Erythroblast (primary cell): ENCODE measurements at places on chromosomes 2 and 18.
A peak's percentile ranks its signal among the peaks of the same experiment; 100 is the strongest.

DNA sequence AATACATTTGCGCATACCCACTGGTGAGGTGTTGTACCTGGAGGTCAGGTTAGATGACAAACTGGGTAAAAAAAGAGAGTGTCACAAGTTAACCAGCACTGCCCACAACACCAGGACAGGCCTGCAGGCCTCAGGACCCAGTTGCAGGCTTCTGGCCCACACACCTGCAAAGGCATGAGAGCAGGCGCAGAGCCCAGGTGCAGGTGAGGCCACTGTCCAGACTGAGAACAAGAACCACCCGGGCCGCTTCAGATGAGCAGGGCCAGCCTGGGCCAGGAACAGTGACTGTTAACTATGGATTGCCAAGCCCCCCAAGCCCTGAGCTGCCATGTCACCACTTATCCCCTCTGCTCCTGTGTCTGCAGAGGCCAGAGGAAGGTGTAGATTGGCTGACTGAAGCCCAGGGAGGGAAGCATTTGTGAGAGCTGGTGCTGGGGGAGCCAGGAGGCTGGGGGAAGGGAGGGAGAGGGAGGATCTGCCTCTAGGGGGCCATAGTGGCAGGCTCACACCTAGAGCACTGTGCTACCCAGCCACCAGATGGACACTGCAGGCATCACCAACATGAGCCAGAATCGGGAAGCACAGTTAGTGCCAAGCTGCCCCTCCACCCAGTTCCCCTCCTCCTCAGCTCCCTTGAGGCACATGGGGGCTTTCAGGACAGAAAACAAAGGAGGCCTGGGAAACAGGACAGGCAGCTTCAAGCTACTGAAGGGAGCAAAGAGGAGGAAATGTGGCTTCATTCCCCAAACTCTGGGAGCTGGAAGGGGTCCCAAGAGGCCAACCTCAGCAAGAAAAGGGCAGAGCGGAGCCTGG, 35.4 kb downstream of the SFXN5 start:
- DNase-seq: peak; percentile 21

GRCh38 chr2:182456784-182457183, 29.9 kb upstream of the PDE1A start:
- no peak for DNase-seq

DNA sequence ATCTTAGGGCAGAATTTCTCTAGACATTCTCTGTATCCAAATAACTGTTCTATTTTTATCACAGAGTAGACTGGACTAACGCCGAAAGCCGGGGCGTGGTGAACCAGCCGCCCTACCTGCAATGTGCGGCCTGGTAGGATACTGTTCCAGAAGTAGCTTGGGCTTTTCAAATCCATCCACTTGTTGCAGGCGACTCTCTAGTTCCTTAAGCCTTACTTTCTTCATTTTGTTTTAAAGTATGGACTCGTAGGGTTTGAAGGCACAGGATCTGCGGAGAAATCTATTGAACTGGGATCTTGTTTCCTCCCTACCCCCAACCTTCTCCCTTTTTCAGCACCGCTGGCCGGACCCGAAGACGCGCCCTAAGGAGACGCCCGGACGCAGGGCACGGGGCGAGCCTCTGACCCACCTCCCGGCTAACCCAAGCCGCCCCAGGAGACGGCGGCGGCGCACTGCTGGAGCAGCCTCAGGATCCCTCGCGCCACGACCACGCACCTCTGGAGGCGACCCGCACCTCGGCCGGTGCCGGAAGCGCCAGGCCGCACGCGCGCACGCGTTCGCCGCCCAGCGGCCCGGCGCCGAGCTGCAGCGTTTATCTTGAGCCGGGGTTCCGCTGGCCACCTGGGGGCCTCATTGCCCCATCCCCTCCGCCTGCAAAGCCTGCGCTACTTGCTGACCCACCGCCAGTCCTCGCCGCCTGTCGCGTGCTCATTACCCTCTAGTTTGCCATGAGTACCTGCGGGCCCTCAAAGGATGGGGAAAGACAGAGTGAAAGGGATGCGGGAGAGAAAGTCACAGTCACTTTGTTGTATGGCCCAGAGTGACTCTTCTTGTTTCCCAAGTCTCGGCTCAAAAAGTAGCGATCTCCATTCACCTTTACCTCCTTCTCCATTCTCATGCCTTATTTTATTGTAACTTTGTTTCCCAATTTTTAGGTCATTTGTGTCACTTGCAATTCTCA, at the start of gene METTL5:
Gene METTL5 (minus strand): TSS at position 533 of the 961 bp plus-strand sequence. CDS start 308 bp downstream, at position 225.
- DNase-seq: peak; percentile 92

GRCh38 chr2:237134321-237135230, 48.9 kb downstream of the COPS8 start:
- DNase-seq: no peak

DNA sequence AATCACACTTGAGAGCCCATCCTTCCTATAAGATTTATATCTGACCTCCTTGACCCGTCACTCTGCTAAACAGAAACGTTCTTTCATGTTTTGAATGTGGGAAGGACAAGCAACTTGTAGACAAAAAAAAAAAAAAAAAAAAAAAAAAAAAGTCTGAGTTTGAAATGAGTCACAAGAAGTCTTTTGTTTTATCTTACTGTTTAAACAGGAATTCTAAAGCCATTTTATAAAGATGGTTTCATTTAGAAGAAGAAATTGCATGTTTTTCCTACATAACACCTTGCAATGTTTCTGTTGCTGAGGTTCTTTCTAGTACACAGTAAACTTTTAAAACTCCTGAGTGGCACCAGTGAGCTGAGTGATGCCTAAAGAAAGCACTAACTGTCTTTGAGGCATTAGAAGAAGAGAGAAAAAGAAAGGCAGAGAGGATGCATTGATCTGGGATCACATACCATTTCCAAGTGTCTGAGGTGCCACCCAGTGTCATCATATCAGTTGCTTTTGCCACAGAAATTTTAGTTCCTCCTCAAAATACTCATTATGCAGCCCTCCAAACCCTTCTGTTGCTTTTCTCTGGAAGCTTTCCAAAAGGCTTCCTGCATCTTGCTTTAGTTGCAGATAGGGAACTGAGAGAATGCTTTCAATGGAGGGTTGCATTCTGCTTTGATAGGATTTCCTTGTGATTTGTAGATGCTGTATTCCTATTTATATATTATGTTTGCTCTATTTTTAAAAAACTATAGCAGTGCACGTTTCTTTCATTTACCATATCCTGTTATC, 69.1 kb downstream of the ACVR2A start:
- no peak for DNase-seq

- no peak for DNase-seq
Measured at GRCh38 chr2:236211296-236211695, 43.1 kb upstream of the GBX2 start.

DNA sequence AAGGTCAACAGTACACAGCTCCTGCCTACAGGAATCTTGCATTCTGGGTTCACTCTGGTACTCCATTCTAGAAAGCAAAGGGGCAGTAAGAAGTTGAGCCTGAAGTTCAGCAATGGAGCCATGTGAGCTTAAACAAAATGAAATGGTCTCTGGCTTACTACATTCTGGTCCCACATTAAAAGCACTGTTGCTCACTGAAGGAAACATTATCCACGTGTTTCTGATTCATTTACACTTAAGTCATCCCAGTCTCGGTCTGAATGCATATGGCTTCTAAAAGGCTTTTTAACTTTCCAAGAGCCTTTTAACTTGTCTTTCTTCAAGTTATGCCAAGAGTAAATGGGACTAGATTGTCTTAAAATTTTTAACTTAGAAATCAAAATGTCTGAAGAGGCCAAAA, 177.8 kb downstream of the LNPK start:
- no peak for DNase-seq

GRCh38 chr2:189536830-189537229, 43.8 kb downstream of the SLC40A1 start:
- no peak for DNase-seq

DNA sequence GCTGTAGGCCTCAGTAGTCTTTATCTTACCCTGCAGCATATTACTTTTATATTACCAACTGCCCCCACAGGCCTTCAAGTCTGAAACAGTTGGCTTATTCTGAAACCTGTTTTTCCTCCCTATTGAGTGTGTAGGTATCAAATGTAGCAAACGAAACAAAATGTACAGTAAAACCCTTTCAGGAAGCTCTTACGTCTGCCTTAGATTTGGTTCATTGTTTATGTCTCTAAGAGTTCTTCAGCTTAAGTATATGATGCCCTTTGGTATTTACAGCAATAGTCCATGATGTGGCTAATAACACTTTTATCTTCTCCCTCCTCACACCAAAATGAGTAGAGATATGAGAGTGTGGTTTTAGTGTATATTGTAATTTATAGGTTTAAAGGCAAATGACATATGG, 108.8 kb downstream of the DOCK10 start:
- no peak for DNase-seq

DNA sequence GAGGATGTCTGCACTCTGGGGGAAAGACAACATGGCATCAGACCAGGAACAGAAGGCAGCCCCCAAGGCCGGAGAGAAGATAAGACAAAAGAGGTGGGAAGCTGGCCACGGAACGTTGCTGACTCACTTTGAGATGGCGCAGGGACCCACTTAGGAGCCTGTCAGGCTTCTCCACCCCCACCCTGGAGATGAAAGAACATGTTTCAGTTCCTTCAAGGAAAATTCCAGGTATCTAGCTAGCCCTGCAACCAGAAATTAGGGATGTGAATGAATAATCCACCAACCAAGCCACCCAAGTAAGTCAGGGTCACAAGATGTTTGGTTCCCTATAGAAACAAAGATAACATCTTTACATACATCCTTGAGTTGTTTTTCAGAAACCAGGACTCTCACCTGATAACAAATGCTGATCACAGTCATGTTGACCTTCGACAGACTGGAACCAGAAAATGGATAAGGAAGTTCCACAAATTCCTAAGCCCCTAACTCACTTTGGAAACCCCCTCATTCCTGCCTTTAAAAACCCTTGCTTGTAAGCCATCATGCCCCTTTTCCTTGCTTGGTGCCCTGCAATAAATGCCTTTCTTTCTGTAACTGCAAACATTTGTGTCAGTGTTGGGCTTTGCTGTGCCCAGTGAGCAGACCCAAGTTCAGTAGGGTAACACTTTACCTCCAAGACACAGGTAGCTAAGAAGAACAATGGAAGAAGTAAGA, 31.9 kb downstream of the PSTPIP2 start:
- DNase-seq: peak; percentile 78

GRCh38 chr2:157152362-157152761, 105.1 kb upstream of the GALNT5 start:
- no peak for DNase-seq

- DNase-seq: no peak
Measured at GRCh38 chr18:11078491-11078890, 70.9 kb downstream of the PIEZO2 start.

DNA sequence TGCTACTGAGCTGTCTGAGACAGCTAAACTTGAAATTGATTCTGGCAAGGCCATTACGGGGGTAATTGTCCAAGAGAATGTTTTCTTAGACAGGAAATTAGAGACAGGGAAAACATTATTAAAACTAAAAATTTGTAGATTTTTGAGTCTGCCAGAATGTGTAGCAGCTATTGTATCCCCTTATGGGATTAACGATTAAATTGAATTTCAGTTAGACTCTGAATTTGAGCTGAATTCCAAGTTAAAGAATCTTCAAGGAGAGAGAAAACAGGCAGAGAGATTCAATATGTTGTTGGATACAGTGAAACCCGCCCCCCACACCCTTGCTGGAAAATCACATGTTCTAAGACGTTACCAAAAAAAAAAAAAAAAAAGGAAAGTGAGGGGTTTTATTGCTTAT, 32.7 kb upstream of the CCDC68 start:
- DNase-seq: no peak

GRCh38 chr18:49884465-49884864, 71.1 kb upstream of the ACAA2 start:
- DNase-seq: no peak

DNA sequence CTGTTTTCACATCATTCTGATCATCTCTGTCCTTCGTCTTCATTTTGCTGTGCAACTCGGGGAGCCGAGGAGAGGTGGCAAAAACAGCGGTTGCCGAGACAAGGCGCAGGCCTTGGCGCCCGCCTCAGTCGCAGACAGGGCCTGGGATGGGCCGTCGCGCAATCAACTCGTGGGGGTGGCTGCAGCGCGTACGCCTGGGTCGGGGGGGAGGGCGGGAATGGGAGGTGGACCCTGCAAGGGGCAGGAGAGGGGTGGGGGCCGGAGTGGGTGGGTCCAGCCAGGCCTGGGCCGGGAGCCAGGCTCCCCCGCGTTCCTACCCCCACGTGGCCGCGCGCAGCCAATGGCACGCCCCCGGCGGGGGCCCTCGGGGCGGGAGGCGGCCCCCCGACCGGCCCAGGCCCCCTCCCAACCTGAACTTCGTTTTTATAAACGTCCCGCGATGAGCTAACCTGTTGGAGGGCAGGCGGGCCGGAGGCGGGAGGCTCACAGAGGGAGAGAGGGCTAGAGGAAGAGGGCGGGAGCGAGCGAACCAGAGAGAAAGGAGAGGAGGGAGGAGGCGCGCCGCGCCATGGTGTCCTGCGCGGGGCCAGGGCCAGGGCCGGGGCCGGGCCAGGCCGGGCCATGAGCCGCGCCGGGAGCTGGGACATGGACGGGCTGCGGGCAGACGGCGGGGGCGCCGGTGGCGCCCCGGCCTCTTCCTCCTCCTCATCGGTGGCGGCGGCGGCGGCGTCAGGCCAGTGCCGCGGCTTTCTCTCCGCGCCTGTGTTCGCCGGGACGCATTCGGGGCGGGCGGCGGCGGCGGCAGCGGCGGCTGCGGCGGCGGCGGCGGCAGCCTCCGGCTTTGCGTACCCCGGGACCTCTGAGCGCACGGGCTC, at the start of gene HOXD13:
Gene HOXD13 (plus strand): TSS at position 452 of the 875 bp plus-strand sequence. CDS start 170 bp downstream, at position 622.
- no peak for DNase-seq

DNA sequence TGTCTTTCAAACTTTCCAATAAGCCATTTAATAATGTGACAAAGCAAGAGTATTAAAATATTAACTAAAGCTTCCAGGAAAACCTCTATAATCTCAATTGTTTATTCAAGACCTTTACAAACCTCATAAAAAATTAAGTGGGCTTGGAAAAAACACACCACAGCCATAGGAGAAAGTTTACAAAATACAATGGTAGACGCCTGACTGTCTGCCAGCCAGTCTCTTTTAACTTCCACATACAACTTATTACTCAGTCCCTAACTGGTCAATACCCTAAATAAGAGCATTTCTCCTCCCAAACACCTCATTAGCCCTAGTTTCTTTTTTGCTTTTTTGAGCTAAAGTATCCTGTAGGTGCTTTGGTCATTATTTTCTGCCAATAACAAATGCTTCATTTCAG, 247.4 kb upstream of the CYP26B1 start:
- DNase-seq: no peak

DNA sequence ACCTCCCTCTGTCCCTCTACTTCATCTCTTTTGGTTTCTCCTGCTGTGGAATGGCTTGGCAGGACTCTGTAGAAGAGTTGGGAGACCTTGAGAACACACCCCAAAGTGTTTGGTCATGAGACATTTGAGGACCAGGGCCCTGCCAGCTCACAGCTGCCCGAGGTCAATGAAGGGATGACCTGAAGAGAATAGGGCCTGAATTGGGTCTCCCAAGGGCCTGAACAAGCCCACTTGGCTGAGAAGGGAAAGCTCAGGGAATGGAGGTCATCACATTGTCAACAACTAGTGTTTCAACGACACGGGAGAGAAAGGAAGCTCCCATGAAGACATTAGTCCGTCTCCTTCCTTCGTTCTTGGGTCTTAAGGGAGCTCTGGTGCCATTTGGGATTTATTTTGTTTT, 52.8 kb downstream of the TTC32 start:
- no peak for DNase-seq
